Activated CD4-positive, CD25-positive, alpha-beta regulatory T cell treated with anti-CD3 and anti-CD28 coated beads, Interleukin-2, amount 50 U/mL, for 16 hours (primary cell): ENCODE measurements at places on chromosomes 6 and 20.

GRCh38 chr6:48750861-48751260 lies 639.9 kb upstream of the PTCHD4 start:
- DNase-seq: no peak

DNA sequence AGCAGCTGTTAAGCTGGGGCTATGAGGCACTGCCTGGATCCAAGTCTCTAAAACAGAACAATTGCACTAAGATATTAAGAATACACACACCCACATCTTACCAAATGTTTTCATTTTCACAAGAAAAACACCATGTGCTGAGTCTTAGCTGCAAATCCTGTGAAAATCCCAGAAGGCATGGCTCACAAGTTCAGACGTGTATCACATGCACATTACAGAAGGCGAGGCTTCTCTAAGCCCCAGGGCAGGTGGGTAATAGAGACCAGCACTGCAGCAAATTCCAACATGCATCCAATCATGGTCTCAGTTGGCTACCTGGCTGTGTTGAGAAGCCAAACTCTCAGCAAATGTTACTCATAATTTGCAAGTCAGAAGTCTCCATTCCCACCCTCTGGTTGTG lies 16.2 kb upstream of the CST3 start:
- DNase-seq: no peak

DNA sequence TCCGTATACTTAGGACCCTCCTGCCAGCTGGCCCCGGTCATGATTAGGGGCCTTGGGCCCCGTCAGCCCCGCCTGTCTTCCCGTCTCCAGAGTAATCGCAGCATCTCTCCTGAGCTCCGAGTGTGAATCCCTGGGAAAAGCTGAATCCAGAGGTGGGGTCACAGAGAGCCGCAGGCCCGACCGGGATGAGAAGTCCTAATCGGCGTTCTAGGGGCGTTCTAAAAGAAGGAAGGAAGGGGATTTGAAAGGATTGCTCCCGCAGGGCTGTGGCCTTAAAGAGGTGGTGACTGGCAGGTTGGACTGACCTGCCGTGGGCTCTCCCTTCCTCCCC lies 371 bp downstream of the HMGN4 start:
- no peak for DNase-seq

DNA sequence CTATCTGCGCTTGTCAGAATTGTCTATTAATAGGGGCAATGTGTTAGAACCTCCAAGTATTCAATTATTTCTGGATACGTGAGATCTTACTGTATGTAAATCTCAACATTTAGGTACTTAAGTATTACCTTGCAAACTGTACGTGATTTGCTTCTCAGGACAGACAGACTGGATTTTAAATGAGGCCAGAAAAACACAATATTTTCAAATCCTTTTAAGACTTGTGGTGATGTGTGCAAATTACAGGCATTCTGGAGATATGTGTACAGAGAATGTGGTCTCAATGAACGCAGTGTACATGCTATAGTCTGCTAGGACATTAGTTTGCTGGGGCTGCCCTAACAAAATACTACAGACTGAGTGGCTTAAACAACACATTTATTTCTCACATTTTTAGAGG lies 16.9 kb downstream of the CCR6 start:
- DNase-seq: no peak

DNA sequence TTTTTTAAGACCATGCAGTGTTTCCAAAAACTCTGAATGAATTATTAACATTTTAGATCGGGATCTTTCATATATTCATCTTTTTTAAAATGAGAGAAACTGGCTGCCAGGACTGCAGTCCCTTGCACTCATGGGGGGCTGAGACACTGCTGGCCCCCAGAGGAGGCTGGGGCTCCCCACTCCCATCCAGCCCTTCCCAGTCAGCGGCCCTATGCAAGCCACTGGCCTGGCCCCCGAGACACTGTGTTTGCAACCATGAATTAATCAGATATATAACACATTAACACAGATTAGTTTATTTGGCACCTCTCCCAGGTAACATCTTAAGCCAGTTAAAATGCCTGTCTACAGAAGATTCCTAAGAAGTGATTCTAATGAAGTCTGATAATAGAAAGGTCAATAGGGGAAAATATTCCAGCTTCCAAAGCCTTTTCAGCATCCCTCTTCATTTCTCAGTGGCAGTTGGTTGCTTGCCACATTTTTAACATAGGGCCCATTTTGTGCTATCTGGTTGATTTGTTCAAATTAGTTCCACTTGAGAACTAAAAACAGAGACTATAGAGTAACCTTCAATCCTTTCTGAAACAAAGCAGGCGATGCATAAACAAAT lies 184.4 kb upstream of the FBXL4 start:
- no peak for DNase-seq

DNA sequence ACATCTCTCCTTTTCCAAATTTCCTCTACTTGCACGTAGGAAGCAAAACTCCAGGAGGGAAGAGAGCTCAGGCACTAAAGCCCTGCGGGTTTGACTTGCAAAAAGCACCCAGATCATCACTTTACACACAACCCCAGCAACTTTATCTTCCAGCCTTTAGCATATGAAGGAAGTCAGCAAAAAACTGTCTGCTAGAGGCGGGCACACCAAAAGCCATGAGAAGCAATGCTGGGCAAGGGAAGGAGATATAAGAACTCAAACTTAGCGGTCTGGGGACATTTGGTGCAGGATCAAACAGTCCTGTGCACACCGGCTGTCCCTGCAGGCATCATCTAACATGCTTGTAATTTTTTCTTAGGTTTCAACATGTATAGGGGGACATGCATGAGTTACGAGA lies 113.3 kb downstream of the JPH2 start:
- DNase-seq: no peak

DNA sequence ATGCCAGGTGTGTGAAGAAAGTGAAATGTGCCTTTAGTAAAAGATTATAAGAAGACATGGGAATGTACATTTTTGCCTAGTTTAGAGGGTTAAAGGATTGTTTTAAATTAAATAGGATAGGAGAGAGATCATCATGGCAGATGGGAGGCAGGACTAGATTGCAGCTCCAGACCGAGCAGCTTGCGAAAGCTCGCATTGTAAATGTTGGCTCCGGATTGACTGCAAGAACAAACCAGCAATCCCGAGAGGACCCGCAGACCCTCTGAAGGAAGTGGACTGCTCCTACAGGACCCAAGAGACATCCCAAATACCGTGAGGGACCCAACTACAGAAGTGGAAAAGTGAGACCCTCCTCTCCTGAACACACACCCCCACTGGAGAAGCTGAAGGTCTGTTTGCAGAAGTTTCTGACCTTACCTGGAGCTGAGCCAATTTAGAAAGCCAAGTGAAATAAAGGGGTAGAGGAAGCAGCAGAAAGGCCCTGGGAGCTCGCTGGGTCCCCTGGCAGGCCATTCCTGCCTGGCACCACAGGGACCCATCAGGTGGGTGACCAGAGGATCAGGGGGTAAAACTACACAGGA lies 30.0 kb upstream of the TPD52L1 start:
- no peak for DNase-seq

DNA sequence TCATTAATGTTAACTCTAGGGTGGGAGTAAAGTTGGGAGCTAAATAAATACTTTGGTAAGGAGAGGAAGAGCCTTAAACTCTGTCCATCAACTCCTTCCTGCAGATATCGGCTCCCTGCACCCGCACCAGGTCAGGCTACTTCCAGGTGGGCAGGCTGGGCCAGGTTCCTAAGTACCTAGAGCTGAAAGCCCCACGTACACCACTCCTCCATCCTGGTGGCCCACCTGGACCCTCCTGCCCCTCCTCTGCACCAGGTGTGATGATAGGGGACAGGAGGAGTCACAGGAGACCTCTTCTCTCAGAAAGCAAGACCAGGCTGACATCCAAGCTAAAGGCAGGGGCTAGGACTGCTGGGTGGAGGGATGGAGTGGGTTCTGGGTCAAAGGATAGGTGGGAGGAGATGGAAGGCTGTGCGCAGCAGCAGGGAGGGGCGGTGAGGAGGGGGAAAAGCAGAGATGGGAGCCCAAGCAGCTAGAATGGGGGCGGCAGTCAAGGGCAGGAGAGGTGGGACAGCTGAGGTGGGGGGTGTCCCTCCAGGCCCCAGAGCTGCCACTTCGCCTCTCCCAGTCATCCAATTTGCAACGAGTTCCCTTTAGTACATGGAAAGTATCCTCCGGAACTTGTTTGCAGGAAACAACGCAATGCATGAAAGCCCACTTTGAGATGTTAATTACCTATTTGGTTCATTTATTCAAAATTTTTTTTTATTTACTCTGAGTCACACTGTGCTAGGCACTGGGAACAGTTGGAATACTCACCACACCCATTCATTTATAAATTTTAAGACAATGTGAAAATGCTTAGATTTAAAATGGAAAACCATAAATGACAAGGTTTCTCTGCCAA lies 15.2 kb upstream of the TOX2 start:
- DNase-seq: no peak

DNA sequence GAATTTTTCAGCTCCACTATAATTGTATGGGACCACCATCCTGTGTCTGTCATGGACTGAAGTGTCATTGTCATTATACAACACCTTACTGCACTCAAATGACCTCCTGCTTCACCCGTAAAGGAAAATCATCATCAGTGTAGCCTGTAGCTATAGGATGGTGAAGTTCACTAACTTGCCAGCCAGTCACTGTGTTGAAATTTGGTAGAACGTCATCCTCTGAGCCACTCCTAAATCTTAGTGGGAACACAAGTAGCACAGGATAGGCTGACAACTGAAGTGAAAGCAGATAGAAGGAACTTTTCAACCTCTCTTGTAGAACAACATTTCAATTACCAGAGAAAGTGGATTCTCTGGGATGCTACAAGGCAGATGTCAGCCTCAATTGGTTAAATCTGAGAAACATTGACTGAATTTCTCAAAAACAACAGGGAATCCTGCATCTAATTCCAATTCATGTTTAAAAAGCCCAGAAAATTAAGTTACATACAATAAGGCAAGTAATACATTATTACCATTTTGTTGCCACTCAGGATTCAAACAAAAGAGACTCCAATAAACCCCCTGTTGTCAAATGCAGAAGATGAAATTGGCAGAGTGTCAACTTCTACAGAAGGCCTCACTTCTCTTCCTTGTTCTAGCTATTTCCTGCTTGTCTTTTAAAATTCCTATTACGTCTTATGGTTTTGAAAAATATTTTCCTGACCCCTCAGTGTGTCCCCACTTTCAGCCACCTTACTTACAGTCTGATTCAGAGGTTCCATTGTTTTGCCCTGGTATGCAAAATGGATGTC lies 647.9 kb upstream of the AGPAT4 start:
- DNase-seq: no peak

- DNase-seq: no peak
These were observed 22.9 kb downstream of the HTR1B start for GRCh38 chr6:77440206-77440976.

GRCh38 chr20:49983123-49983847 lies 505 bp downstream of the SNAI1 start:
- no peak for DNase-seq

DNA sequence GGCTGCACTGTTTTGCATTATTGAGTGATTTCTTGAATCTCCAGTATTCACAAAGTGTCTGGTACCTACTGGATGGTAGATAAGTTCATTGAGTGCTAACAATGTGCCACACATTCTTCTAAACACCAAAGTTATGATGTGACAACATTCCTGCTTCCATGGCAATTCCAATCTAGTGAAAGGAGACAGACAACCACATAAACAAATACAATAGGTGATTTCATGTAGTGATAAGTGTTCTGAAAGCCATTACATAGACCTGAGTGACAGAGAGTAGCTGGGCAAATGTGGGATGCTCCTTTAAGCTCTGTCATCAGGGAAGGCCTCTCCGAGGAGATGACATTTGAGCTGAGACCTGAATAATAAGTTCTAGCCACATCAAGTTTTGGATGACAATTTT lies 295.5 kb downstream of the SLC35F1 start:
- DNase-seq: no peak

DNA sequence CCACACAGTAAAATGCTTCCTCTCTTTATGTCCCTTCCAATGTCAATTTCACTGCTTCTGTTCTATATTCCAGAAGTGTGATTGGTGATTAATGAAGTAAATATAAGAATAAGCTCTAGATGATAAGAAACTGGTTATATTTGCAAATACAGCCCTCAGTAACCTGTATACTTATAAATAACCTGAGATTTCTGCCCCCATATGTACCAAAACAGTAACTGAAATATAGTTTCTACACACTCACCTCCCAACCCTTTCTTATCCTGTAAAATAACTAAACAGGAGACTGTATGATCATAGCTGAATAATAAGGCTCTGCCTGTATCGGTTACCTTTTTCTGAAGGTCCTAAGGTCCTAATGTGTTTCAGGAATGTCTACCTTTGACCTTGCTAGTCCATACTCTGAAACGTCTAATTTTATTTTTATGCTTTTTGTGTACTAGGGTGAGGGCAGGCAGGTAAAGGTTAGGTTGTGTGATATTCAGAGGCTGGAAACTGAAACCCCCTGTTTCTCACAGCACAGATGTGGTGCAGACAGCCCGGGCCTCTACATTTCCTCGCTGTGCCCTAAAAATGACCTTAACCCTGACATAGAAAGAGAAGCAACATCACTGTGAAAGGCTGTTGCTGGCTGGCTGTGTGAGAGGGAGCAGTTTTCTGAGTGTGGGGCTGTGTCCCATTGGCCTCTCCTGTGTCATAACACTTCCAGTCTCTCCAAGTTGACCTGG lies 378.8 kb downstream of the CENPW start:
- DNase-seq: no peak

GRCh38 chr20:4167261-4168021 lies 152.1 kb upstream of the RNF24 start:
- no peak for DNase-seq

DNA sequence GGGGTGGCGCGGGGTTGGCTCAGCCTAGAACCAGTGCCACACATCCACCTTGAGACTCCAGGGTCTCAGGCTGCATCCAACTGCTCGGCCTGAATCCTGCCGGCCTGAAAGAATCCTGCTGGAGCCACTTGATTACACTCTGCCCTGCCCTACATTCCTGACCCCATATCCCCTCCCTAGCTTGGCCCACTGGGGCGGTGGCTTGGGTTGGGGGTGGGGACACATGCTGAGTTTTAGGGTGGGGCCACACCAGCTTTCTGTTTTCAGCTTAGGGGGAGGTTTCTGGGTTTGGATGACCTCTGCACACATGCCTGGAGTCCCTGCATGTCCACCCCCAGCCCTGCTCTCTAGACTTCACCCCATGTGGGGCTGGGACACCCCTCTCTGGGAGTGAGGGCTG lies 6.8 kb downstream of the ITPR3 start:
- no peak for DNase-seq

GRCh38 chr20:51400051-51400926 lies 142.2 kb downstream of the NFATC2 start:
- peak; percentile 59 for DNase-seq

DNA sequence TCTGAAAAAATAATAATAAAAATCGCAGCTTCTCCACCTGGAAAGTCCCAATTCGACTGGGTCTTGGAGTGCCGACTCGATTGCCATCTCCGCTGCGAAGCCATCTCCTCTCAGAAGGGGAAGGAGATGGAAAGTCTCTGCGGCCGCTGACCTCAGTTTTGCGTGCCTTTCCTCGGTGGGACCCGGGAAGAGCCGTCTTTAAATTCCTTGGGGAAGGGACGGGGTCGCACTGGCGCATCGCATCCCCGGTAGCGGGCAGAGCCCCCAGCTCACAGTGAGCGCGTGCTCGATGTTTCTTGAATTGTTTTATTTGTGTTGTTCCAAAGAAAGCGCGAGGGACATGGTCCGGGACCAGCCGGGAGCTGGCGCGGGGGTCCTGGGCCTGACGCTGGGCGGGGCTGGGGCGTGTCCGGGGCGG lies 270 bp upstream of the TIAM2 start:
- DNase-seq: no peak

GRCh38 chr20:36717657-36718056 lies 28.2 kb downstream of the NDRG3 start:
- DNase-seq: no peak

- no peak for DNase-seq
These were observed 22.6 kb downstream of the MAS1 start for GRCh38 chr6:159913375-159913774.

- DNase-seq: no peak
These were observed 47.1 kb downstream of the SNAI1 start for GRCh38 chr20:50029697-50030461.

GRCh38 chr6:158068893-158069799 lies 87.5 kb downstream of the SYNJ2 start:
- no peak for DNase-seq
